ENCODE measurements at places on chromosomes 4 and X.

DNA sequence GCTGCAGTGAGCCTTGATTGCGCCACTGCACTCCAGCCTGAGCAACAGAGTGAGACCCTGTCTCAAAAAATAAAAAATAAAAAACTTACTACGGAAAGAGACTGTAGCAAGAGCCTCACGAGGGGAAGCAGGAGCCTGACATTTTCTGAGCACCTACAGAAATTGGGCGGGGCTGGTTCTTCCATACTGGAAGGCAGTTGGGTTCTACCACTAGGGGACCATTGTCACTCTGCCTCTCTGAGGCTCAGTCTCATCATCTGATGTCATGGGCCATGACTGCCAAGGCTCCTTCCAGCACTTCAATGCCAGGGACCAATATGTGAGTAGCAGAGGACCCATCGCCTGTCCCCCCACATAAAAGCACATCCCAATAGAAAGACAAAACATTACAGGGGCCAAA, 8.2 kb downstream of the SH3KBP1 start:
- no peak for DNase-seq

DNA sequence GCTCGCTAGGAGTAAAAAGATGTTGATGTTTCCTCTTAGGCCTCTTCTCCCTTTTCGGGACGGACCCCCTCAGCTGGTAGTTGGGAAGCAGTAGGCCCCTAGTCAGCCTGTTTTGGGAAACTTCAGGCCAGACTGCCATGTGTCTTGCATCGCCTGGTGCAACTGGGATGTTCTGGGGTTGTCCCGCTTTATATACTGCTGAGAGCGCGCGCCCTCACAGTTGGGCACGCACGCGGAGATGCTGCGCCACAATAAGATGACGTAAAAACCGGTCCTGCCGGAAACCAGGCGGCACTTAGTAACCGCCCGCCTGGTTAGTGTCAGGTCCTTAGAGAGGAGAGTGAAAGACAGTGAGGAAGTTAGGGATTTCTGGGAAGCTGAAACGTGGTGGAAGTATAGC, 231.3 kb upstream of the CT83 start:
- DNase-seq = no peak

- DNase-seq = no peak
Measured at GRCh38 chrX:133359466-133359865, 55.8 kb downstream of the GPC4 start.

DNA sequence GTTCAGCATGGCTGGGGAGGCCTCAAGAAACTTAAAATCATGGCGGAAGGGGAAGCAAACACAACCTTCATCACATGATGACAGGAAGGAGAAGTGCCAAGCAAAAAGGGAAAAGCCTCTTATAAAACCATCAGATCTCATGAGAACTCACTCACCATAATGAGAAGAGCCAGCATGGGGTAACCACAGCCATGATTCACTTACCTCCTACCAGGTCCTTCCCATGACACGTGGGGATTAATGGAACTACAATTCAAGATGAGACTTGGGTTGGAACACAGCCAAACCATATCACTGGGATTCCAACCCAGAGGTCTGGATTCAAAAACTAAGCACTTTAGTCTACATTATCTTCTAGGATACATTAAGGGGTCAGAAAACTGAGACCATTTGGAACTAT, 609.6 kb upstream of the SPANXN1 start:
- DNase-seq = no peak

DNA sequence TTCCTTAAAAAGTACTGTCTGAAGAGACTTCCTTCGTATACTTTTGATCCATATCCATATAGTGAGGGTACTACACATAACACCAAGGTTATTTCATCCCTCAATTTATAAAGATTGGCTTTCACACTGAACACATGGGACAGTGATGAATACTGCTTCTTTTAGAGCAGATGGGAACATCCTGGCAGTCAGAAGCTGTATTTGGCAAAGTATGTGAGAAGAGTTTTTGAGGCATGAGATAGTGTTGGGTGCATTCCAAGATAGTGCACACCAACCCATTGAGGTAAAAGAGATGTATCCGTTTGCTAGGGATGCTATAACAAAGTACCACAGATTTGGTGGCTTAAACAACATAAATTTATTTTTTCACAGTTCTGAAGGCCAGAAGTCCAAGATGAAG, 141.1 kb downstream of the MOSPD2 start:
- no peak for DNase-seq

GRCh38 chr4:153223930-153224329, 19.7 kb downstream of the TRIM2 start:
- no peak for DNase-seq

GRCh38 chrX:71612256-71612655, 6.1 kb downstream of the CXCR3 start:
- no peak for DNase-seq

GRCh38 chr4:31592293-31592692, 872.1 kb downstream of the PCDH7 start:
- no peak for DNase-seq

- DNase-seq = no peak
Measured at GRCh38 chr4:72555377-72555831, 13.6 kb downstream of the ADAMTS3 start.

- no peak for DNase-seq
Measured at GRCh38 chr4:3706565-3707422, 59.4 kb upstream of the ADRA2C start.

GRCh38 chr4:75015627-75016026, 82.7 kb downstream of the PARM1 start:
- no peak for DNase-seq

DNA sequence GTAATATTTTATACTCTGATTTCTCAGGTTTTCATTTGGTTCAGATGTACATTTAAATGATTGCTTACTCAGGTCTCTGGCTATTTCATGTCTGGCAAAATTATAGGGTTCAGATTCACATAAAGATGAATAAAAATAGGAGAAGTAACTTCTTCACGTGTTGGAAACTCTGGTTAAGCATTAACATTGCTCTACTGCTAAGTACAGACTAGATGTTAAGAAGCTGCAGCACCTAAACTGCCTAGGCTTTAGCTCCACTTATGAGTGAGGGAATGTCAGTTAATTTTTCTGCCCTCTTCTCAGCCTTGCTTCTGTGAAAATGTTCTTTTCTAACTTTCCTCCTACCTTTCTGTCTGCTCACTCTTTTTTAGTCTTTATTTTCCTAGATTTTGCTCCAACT, 361.2 kb downstream of the ARAP2 start:
- no peak for DNase-seq

DNA sequence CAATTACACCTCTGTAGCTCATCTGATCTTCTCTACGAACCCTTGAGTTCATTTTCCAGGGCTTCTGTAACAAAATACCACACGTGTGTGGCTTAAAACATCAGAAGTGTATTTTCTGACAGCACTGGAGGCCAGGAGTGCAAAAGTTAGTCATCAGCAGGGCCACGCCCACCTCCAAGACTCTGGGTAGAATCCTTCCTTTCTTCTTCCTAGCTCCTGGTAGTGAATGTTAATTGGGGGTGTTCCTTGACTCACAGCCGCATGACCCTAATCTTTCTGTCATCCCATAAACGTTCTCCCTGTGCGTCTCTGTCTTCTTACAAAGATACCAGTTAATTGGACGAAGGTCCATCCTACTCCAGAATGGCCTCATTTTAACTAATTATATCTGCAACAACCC, 115.0 kb downstream of the TRIML1 start:
- no peak for DNase-seq

DNA sequence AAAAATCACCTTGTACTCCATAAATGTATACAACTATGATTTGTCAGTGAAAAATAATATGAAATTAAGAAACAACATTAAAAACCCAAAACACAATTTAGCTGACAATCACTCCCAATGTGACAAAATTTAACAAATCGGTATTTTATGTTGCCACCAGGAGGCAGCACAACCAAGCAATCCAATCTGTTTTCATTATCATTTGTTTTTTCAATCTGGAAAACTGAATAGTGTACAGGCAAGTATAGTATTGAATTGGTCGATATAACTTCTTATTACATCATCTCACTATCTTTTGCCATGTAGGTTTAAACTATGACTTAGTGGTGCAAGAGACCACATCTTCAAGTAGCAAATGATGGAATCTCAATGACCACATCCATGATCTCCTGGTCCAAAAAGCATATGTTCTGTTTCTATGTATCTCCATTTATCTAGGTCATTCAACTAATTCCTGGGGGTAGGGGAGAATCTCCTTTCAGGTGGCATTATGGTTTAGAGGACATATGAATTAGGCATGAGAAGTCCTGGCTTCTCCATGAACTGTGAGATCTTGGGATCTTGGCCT, 112.9 kb upstream of the AGA start:
- DNase-seq = no peak
